Smooth muscle cell of the brain vasculature (primary cell): ENCODE measurements at places on chromosomes 5 and 9.

DNA sequence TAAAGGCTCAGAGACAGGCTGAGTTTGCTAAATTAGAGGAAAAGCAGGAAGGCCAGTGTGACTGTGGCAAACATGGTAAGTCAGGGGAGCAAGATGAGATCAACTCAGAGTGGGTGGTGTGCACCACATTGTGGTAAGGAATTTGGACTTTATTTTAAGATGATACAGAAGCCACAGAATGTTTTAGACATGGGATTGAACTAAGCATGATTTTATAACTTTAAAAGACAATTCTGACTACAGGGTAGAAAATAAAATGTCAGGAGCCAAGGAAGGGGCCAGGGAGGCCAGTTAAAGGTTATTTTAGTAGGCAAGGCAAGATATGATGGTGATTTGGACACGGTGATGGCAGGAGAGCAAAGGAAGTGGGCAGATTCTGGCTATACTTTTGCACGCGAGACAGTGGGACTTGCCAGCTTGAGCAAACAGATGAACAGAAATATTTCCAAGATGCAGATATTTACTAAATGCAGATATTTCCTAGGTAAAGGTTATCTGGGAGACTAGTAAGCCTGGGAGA is 53.9 kb downstream of the TSSK1B start:
- no peak for DNase-seq

DNA sequence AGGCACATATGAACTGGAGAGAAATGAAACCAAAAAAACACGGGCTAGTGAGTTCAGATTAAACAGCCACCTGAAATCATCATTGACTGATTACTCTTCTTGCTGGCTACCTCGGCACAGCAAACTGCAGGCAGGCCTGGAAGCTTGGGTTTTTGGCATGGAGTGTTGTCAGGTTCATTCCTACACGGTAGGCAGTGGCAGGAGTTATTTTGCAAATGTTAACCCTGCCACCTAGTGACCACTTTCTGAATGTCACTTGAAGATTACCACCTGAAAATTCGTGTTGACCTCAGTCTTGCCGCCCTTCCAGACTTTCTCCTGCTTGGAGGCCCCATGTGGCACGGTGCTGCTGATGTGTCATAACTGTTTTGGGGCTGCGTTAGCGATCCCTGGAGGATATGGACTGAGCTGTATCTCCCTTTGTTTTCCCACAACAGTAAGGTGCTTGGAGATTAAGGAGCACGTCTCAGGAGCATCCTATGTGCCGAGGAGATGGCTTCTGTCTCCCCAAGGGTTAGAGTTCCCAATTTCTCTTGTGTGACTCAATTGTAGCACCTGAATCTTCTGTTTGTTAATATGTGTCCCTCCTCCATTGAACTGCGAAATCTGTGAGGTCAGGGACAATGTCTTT is 12.7 kb upstream of the CD180 start:
- peak; percentile 62 for DNase-seq

- no peak for DNase-seq
Measured at GRCh38 chr5:111075520-111075919, 4.0 kb downstream of the TSLP start.

DNA sequence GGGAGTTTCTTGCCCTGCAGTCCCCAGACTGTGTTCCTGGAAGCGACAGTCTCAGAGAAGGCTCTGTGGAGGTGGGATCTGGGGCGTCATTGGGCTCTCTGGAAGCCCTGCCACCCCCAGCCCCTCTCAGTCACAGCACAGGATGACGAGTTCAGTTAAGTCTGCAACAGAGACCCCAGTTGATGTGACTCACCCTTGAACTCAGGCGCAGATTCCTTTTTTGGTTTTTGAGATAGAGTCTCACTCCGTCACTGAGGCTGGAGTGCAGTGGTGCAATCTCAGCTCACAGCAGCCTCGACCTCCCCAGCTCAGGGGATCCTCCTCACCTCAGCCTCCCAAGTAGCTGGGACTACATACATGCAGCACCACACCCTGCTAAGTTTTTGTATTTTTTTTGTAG is 8.3 kb downstream of the HRH2 start:
- DNase-seq: no peak

GRCh38 chr5:160539431-160539830 is 117.8 kb downstream of the PTTG1 start:
- DNase-seq: no peak

DNA sequence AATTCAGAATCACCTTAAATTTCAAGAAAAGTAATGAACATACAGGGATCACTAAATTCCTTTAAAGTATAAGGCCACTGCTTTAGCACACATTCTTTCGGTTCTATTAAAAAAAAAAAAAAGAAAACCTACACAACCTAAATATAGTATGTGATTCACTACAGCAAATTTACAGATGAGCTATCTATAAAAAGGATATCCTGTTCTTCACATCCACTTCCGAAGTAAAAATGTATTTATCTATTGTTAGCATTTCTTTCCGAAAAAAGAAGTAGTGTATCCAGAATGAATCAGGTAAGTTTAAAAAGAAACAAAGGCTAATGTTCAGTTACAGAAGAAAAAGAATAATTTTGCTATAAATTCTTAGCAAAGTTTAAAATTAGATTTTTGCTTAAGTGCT is 70.2 kb downstream of the ECPAS start:
- no peak for DNase-seq

DNA sequence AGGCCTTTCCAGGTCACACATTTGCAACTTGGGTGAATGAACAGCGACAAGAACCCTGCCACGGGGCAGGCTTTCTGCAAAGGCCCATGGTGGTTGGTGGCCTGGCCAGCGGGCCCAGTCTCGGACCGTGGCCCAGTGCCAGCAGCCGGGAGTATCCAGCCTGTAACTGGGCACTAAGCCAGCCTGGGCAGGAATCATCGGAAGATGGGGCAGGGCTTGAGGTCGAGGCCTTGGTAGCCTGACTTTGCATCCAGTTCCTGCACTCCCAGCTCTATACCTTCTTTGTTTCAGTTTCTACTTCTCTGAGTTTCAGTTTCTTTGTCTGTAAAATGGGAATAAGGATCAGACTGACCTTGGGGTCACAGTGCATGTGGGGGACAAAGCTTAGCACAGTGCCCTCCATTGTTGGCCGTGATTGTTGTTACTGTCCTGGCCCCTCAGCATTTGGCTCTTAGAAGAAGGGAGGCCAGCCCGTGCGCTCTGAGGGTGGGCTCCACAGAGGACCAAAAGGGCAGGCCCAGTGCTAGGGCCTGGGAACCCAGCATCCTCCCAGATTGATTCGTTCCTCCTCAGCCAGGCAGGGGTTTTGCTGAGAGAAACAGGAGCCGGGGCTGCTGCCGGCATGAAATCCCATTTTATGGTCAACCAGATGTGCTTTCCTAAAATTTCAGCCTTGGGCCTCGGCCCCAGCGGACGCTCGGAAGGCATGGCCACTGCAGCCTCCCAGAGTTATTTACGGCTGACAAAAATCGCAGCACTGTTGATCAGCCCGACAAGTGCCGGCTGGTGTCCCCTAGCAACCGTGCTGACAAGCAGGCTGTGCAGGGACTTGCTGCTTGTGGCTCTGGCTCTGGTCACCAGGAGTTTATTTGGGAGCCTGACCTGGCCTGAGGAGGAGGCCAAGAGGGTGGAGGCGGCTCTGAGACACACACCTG is 43.6 kb downstream of the JADE2 start:
- DNase-seq: no peak

- DNase-seq: no peak
Measured at GRCh38 chr5:143086908-143087637, 316.4 kb downstream of the NR3C1 start.

DNA sequence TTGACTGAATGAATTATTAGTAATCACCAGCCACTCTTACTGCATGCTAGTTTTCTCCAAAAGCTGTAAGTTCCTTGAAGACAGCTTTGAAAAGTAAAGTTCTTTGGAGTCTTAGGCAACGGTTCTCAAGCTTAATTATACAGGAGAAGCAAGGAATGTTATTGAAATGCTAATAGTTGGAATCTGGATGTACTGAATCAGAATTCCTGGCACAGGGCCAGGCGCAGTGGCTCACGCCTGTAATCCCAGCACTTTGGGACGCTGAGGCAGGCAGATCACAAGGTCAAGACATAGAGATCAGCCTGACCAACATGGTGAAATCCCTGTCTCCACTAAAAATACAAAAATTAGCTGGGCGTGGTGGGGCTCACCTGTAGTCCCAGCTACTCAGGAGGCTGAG is 33.4 kb downstream of the GRIA1 start:
- DNase-seq: no peak

GRCh38 chr5:115544043-115544435 is 536 bp downstream of the FEM1C start:
- DNase-seq: no peak

GRCh38 chr5:168879929-168880328 is 300.8 kb upstream of the PANK3 start:
- no peak for DNase-seq

- no peak for DNase-seq
Measured at GRCh38 chr9:128321879-128322403, 306 bp downstream of the TRUB2 start.

DNA sequence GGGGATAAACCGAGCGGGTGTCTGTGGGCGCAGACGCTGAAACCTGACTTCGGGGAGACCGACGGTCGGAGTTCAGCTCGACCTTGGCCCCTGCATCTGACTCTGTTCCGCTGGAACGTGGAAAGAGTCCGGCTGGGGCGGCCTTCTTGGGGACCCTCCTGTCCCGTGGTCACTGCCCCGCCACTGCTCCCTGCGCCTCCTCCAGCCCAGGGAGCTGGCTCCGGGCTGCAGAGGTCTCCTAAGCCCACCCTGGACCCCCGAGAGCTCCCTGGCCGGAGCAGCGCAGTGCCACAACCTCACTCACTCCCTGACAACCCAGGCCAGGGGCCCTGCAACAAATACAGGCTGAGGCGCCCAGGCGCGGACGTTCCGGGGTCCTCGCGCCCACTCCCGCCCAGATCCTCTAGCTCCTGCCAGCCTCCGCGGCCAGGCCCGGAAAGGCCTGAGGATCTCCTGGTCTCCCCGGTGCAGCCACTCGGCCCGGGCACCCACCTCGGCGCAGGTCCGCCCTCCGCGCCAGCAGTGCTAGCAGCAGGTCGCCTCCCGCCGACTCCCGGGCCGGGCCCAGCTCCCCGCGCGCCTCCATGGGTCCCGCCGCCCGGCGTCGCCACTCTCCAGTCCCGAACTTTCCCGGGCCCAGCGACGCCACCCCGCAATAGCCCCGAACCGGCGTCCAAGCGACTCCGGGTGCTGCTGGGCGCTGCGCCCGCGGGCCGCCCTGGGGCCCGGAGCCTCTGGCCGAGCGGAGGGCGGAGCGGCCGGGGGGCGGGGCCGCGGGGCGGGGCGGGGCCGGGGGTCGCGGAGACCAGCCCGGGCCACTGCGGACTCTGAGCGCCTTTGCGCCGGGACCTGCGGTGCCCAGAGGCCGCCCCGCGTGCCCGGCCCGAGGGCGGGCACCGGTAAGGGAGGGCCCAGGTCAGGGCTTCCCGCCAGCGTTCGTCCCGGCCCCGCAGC is 2.2 kb downstream of the LHX3 start:
- no peak for DNase-seq

DNA sequence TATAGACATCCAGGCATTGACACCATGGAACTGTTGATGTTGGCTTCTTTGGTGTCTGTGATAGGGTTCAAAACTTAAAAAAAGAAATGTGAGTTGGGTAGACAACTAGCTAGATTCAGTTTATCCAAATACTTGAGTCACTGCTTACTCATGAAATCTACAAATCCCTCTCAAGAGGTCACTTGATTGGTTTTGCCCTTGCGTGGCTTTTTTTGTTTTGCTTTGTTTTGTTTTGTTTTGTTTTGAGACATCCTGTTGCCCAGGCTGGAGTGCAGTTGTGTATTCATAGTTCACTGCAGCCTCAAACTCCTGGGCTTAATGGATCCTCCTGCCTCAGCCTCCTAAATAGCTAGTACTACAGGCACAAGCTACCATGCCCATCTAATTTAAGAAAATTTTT is 10.5 kb upstream of the ENTREP1 start:
- no peak for DNase-seq

DNA sequence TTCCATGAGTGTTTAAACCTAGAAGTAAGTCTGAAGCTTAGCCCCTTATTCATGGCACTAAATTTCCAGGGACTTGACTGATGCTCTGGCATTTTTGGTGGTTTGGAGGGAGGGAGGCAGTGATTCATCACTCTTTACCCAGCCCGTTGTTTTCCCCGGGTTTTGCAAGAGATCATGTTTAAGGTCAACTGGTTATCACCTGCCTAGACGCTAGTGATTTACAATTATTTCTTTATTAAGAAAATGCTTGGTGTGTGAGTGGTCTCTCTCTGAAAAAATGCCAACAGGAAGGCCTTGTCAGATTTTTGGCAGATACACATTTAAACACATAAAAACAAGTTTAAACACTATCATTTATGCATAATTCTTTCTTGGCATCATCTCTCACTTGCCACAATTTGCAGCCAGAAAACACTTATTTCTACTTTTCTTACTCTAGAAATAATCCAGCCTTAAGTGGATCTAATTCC is 737.9 kb upstream of the ZNF608 start:
- no peak for DNase-seq
